ENCODE measurements at places on chromosomes 1 and 21.

DNA sequence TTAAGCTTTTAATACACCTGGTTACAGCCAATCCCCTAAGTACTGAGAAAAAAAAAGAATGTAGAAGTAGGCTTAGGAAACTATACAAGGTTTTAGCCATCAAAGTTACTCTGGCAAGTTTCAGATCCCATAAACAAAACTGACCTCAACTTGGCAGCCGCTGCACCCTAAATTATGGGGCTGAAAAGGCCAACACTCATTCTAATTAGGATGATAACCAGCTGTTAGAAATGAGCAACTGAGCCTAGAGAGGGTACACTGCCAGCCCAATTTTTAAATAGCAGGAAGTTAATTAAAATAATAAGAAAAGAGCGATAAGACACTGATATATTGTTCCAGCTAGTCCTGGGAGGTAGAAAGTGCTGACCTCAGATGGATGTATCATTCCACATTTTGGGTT lies 105.7 kb upstream of the VAV3 start:
- no peak for DNase-seq

DNA sequence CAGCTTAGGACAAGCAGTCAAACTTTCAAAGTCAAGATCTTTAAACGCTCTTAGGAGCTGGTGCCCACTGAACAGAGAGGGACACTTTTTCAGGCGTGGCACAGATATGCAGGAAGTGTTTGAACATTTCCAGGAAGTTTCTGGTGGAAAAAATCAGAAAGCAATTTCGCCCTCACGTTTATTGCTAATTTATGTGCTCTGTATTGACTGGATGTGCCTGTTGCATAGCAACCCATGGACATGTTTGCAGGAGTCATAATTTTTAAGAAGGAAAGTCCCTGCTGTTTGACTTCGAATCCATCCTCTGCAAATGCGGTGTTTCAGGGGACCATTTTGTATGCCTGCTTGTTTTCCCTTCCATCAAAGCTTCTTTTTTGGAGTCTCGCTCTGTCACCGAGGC lies 239.9 kb upstream of the IRF2BP2 start:
- DNase-seq, result no peak

DNA sequence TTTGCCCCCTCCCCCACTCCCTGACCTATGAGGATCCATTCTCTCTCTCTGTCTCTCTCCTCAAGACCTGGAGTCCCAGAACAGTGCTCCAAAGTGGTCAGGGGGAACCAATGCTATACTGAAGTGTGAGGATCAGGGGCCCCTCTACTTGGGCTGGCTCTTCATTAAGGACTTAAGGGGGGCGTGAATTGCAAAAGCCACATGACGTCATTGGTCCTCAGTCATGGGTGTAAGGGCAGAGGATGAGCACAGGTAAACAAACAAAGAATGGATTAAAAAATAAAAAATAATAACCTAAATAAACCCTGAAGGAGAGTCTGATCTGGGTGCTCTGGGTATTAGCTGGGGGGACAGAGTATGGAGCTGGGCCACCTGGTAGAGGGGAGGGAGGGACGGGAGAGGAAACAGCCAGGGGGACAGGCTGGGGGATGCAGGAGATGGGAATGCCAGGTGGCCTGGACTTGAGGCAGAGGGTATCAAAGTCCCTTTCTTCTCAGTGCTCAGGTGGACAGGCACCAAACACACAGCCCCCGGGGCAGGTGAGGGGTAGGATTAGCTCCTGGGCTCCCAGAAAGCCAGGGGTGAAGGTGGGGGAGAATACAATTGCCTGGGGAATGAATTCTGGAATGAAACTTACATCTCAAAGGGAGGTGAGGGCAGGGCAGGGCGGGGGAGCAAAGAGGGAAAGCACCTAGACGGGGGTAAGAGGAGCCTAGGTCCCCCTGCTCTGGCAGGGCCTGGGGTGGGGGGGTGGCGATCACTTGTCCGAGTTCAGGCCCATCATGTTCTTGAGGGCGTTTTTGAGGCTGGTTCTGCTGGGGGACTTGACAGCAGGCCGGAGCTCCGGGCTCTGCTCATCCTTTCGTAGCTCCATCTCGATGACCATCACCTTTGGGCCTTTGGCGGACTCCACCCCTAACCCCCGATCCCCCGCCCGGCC lies 4.6 kb downstream of the MPZ start:
- DNase-seq, result no peak

GRCh38 chr1:92444351-92444750 lies 42.4 kb downstream of the GFI1 start:
- no peak for DNase-seq

DNA sequence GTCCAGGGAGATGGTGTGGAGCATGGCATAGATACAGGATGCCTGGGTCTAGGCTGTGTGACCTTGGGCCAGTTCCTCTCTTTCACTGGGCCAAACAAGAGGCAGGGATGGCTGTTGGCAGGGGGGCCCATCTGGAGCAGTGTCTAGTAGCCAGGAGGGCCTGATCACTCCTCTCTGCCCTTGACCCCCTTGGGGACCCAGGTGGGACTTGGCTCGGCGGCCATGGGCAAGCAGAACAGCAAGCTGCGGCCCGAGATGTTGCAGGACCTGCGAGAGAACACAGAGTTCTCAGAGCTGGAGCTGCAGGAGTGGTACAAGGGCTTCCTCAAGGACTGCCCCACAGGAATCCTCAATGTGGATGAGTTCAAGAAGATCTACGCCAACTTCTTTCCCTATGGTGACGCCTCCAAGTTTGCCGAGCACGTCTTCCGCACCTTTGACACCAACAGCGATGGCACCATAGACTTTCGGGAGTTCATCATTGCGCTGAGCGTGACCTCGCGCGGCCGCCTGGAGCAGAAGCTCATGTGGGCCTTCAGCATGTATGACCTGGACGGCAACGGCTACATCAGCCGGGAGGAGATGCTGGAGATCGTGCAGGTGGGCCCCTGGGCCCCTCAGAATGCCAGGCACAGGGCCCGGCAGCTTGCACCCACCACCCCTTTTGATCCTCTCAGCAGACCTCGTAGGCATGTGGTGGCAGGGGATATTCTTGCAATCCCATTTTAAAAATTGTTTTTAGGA lies 2.6 kb downstream of the HPCA start:
- DNase-seq, result no peak

DNA sequence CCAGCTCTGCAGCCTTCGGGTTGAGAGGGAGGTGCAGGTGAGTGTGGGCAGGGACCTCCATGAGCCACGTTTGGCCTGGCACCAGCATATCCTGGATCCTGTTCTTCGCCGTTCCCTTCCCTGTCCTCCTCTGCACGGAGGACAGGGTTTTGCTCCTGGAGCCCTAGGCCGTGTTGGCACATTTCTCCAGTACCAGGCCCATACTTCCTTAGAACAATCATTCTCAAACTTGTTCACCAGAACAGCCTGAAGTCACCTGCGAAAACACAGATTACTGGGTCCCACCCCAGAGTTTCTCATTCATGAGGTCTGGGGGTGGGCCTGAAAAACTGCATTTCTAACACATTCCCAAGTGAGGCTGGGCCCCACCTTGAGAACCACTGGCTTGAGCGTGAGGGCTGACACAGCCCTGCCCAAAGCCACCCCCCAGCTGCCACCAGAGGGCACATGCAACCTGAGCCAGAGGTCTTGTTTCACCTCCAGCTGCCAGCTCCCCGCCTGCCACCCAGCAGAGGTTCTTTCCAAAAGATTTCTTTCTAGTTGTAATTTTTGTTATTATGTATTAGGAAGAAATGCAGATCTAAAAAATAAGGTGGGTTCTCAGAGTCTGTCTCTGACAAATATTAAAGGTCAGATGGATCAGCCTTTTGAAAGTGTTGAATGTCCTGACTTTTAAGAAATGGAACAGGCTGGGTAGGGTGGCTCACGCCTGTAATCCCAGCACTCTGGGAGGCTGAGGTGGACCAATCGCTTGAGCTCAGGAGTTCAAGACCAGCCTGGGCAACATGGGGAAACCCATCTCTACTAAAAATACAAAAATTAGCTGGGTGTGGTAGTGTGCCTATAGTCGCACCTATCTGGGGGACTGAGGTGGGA lies 39.6 kb upstream of the LDLRAP1 start:
- peak; percentile 52 for DNase-seq

All from stimulated activated CD8-positive, alpha-beta memory T cell treated with anti-CD3 and anti-CD28 coated beads, Interleukin-12 subunit alpha, Interleukin-12 subunit beta, amount 100 ng/mL, for 1 hour (primary cell).